ENCODE measurements at places on chromosomes 7 and 10. TPM values are rescaled to one million over a fixed set of nuclear protein-coding genes. Genes with fewer than 3 reads are reported as not detected.
A peak's percentile ranks its signal among the peaks of the same experiment; 100 is the strongest.

PRLHR gene
- total RNA-seq, result not detected

- DNase-seq, result no peak
Observed at GRCh38 chr7:153386556-153386955, 627.0 kb downstream of the ACTR3B start.

CYP26A1 gene
- not detected for total RNA-seq

CUBN gene
- total RNA-seq, result 12.3 TPM

DNA sequence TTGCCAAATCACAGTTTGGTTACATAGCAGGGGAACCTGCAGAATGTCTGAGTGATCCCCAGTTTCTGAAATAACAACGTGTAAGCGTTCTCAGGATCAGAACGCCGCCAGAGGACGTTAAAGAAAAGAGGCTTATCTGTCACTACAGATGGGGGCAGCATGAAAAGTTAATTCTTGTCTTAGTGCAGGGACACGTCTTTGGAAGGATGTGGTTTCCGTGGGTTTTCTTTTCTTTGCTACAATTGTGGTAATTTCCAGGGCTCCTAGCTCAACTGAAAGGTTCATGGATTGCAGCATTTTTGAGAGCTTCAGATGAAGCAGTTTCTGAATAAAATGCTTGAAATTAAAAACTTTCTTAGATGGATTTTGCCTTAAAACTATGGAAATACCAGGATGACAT lies 106.6 kb downstream of the PRKCQ start:
- no peak for DNase-seq

CELF2 gene
- total RNA-seq, result 127 TPM

DNA sequence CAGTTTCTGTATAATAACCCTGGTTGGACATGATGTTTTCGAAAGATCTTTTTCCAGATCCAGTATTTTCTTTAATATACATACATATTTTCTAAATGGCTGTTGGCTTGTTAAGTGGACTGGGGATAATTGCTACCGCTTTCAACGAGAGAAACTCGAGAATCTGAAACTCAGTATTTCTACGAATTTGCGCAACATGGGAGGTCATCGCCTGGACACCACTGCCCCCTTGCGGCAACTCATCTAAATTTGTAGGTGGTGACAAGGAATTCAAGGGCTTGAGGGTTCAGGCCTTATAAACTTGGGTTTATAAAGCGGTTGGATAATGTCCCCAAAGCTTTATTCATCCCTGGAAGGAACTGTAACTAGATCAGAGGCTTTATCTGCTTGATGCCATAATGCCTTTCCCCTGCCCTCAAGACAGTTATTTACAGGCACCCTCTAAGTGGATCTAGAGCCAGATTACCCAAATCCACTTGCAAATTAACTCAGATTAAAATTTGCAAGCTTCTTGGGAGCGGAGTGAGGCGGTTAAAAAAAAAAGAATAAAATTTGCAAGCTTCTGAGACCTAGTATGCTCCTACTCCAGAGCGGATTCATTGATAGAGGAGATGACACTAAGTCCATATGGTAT lies 21.3 kb upstream of the KCNK18 start:
- DNase-seq, result peak; percentile 77

DNA sequence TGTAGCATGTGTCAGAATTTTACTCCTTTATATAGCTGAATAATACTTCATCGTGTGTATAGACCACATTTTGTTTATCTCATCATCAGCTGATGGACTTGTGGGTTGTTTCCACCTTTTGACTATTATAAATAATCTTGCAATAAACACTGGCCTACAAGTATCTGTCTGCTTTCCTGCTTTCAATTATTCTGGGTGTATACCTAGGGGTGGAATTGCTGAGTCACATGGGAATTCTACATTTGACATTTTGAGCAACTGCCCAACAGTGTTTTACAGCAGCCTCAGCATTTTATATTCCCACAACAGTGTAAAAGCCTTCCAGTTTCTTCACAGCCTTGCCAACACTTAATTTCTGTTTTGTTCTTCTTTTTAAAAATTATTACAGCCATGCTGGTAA lies 200.3 kb upstream of the PRSS1 start:
- DNase-seq, result no peak

GRCh38 chr7:94969434-94970084 lies 62.2 kb downstream of the PPP1R9A start:
- no peak for DNase-seq

DNA sequence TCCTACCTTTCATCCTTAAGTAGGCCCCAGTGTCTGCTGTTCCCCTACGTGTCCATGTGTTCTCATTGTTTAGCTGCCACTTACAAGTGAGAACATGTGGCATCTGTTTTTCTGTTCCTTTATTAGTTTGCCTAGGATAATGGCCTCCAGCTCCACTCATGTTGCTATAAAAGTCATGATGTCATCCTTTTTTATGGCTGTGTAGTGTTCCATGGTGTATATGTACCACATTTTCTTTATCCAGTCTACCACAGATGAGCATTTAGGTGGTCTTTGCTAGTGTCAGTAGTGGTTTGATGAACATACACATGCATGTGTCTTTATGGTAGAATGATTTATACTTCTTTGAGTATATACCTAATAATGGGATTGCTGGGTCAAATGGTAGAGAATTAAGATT lies 146.2 kb upstream of the SLC26A5 start:
- DNase-seq, result no peak
